ENCODE measurements at places on chromosomes 5 and 9.

DNA sequence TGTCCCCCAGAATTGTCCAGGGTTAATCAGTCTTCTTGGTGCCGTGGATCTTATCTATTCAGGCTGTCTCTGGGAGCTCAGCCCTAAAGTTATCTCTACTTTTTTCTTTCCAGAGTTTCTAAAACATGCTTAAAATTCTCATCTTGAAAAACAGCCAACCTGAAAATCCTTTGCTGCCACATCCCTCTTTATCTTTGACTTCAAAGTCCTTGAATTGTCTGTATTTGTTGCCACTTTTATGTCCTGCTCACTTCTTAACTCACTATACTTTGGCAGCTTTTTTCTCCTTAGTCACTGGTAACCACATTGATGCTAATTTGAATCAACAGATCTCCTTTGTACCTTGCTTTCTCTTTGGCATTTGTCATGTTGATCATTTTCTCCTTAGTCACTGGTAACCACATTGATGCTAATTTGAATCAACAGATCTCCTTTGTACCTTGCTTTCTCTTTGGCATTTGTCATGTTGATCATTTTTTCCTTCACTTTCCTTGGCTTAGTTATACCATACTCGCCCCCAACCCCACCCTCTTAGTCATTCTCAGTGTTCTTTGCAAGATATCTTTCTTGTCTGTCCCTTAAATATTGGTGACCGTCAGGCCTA is 8.5 kb downstream of the DMXL1 start:
- no peak for DNase-seq

- DNase-seq: no peak
These were observed 2.7 kb upstream of the AGTPBP1 start for GRCh38 chr9:85744480-85744879.

DNA sequence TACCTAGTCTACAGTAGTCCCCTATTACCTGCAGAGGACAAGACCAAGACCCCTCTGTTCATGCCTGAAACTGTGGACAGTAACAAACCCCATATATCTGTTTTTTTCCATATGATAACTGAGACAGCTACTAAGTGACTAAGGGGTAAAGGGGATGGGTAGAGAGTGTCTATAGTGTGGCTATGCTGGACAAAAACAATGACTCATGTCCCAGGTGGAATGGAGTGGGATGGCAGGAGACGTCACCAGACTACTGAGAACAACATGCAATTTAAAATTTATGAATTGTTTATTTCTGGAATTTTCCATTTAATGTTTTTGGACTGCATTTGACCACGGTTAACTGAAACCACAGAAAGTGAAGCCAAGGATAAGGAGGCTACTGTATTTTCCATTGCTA is 171.8 kb downstream of the AGTPBP1 start:
- no peak for DNase-seq

- no peak for DNase-seq
These were observed 638.3 kb downstream of the CCDC171 start for GRCh38 chr9:16191191-16191590.

DNA sequence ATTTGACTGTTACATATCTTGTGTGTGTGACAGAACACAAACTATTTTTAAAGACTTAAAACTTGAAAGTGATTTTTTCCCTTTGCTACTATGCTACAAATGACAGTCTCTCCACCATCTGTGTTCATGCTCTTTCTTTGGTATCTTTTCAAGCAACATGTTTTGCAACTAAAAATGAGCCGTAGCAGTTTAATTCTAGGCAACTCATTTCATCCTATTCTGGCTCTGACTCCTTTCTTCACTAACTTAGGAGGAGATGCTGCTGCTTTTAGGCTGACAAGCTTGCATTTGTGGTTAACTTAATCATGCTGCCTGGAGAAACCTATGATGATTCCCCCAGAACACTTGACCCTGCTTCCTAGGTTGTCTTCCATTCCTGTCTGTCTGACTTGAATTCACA is 100.6 kb downstream of the HACD4 start:
- DNase-seq: no peak

DNA sequence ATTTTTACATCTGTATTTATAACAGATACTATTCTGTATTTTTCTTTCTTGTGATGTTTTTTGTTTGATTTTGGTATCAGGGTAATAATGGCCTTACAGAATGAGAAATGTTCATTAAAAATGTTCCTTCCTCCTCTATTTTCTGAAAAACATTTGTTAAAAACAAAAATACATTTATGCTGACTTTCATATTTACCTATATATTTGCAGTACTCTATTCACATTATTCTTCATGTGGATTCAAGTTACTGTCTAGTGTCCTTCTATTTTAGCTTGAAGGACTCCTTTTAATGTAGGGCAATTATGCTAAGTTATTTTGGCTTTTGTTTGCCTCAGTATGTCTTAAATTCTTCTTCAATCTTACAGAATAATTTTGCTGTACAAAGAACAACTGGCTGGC is 5.1 kb downstream of the CCDC112 start:
- no peak for DNase-seq

GRCh38 chr5:110351430-110351829 is 375.0 kb downstream of the TMEM232 start:
- no peak for DNase-seq

DNA sequence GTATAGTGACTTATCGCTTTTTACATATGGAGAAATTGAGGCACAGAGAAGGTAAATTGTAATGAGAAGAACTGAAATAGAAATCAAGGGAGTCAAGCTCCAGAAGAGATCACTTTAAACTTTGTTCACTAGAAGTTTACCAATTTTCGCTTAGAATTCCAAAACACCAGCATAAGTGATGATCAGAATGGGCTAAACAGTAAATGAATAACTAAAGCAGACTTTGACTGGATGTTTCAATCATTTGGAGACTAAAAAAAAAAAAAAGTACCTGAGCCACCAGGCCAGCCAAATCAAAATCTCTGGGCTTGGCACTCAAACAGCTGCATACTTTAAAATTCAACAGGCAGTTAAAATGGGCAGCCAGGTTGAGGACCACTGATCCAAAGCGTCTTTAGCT is 38.2 kb upstream of the FYB1 start:
- DNase-seq: no peak

DNA sequence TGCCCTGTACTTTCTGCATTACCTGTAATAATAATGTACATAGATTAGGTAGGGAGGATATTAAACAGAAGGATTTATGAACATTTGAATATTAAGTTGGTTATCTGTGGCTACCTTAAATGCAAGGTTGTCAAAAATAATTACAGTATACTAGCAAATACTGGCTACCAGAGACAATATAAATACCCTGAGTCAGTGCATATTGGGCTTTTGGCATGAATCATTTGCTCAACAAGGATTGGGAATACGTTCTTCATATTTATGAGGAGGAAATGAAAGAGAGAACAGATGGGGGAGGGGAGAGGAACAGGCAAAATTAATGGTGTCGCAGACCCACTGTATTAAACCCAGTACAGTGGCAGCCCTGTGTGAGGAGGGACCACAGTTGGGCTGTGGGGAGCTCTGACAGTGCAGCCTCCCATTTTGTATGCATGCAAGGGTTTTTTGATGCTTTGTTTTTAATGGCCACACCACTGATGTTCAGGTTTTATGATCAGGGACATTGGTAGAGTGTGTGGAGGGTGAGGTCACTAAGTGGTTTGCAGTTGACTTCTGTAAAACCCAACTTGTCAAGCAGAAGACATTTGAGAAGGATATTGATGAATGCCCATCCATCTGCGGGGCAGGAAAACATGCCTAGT is 56.9 kb downstream of the MVB12B start:
- DNase-seq: no peak

DNA sequence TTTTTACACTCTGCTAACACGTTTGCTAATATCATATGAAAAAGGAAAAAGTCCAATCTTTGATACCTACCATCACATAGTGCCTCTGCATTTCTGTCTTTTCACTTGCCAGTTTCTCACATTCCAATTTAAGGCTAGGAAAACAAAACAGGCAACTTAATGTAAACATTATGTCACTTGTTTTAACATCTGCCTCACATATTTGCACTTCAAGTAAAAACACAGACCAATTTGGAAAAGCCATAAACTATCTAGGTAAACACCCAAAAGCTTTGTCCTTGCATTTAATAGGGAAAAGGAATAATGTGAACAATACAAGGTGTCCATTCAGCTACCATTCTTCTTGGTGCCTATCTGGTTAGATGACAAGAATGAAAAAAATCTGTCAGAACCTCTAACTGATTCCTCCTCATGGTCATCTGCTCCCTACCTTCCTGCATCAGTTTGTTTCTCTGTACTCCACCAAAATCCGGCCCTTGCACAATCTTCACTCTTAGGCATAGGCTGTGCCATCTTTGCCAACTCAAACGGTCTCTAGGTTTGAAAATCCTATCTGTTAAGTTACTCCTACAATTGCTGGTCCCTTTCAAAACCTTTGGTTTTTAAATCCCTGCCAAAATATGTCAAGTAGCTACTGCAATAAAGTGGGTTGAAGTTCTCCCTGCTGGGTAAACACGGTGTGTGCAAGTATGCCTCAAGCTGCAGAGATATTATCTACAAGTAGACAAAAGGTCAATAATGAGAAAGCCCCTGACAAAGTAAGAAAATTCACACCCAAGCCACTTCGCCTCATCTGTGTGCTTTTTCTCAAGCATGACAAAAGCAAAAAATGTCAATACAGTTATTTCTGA is 3.4 kb downstream of the TLE1 start:
- no peak for DNase-seq

DNA sequence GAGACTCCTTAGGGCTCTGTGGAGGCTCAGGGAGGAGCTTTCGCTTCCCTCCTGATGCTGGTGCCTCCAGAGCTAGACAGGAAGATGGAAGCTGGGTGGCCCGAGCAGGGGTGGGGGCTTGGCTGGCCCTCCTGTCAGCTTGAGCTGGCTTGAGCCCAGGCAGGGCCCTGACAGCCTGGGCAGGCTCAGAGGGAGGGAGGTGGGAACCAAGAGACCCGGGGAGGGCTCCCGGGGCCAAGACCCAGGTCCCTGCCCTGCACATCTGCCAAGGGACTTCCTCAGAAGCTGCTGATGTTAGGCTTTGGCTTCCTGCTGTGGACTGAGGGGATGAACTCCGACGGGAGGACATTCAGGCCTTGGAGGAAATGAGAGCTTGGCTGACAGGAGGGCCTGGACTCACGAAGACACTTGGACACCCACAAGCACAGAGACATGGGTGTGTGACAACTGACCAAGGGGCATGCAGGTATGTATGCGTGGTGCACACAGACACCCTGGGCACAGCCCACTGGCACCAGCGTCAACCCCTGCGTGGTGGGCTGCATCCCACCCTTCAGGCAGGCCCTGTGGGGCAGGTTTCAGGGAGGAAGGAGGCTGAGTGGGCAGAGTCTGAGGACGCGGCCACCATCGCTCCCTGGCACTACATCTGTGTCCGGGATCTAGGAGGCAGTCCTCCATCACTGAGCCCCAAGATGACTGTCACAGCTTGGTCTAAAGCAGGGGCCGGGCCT is 1.7 kb upstream of the LTC4S start:
- no peak for DNase-seq

DNA sequence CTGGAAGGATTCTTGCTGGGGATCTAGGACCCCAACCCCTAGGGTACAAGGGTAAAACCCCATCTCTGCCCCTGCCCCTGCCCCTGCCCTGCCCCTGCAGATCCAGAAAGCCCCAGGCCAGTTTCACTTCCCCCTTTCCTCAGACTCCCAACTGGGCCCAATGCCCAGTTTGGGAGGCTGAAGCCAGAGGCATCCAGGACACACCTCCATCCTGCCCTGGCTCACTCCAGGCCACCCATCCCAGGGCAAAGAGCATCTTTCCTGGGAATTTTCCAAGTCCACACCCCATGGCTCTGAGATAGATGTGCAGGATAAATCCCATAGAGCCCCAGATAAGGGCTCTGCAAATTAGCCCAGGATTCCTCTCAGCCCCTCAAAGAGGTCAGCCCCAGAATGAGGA is 17.4 kb downstream of the CNTFR start:
- no peak for DNase-seq

GRCh38 chr5:144267961-144268513 is 97.4 kb downstream of the KCTD16 start:
- DNase-seq: no peak

GRCh38 chr9:133640580-133641395 is 4.6 kb downstream of the DBH start:
- no peak for DNase-seq

DNA sequence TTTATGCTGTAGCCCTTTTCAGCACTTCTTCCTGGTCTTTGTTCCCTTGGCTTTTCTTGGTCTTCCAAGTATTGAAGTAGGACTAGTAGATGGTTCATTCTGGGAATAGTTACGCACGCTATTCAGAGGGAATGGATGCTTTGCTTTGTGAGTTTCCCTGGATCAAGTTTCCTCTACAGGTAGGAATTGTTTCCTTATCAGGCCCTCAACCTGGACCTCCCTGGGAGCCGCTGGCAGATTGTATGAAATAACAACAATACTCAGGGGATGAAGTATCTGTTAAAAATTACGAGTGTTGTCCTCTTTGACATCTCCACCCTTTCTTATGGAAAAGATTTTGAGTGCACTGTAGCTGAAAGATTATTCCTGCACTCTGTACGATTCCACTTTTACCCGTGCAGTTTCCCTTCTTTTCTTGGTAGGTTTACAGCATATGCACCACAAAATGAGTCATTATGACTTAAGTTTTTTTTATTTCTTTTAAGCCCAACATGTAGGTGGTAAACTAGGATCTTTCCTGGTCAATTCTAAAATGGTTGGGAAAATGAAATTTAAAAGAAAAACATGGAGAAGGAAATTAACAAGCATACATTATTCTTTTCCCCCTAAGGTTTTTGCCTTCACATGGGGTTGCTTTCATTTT is 57.9 kb downstream of the ARHGAP26 start:
- no peak for DNase-seq

GRCh38 chr9:38202336-38202938 is 133.4 kb upstream of the SHB start:
- DNase-seq: no peak

GRCh38 chr9:78023003-78023741 is 8.4 kb downstream of the GNAQ start:
- no peak for DNase-seq

DNA sequence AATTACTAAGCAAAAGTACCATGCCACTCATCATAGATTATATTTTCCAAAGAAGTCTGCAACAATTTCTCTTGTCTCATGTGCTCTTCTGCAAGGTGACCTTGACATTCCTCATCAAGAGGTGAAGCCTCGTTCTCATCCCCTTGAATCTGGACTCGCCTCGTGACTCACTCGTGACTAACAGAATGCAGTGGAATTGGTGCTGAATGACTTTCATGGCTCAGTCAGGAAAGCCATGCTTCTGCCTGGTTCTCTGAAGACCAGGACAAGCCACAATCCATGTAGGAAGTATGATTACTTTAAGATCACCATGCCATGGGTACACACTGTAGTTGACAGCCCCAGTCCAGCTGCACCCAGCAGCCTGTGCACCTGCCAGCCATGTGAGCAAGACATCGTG is 335.8 kb downstream of the GADD45G start:
- DNase-seq: no peak

GRCh38 chr5:107824821-107825220 is 154.1 kb upstream of the EFNA5 start:
- no peak for DNase-seq

- no peak for DNase-seq
These were observed 53.9 kb upstream of the RIC1 start for GRCh38 chr9:5575000-5575399.

- DNase-seq: no peak
These were observed 122.2 kb upstream of the MAN2A1 start for GRCh38 chr5:109567374-109568044.

- no peak for DNase-seq
These were observed 9.4 kb upstream of the TNFAIP8 start for GRCh38 chr5:119346394-119346793.
